ENCODE measurements at places on chromosomes 6 and 20. TPM values are rescaled to one million over a fixed set of nuclear protein-coding genes. Genes with fewer than 3 reads are reported as not detected.

The TRIM26 gene
- total RNA-seq = 60.6 TPM

The BEND6 gene
- total RNA-seq = 4.2 TPM

The TP53TG5 gene
- not detected for total RNA-seq

The ANKRD66 gene
- total RNA-seq = not detected

The DAAM2 gene
- not detected for total RNA-seq

The ZC3H12D gene
- total RNA-seq = not detected

The BCAS4 gene
- total RNA-seq = 7.9 TPM

The RIPPLY2 gene
- total RNA-seq = not detected

The MCHR2 gene
- not detected for total RNA-seq

Measured in MCF 10A (cell line).